ENCODE measurements at places on chromosomes 2 and 18.

- DNase-seq: no peak
Observed at GRCh38 chr2:30105556-30105955, 41.3 kb upstream of the YPEL5 start.

DNA sequence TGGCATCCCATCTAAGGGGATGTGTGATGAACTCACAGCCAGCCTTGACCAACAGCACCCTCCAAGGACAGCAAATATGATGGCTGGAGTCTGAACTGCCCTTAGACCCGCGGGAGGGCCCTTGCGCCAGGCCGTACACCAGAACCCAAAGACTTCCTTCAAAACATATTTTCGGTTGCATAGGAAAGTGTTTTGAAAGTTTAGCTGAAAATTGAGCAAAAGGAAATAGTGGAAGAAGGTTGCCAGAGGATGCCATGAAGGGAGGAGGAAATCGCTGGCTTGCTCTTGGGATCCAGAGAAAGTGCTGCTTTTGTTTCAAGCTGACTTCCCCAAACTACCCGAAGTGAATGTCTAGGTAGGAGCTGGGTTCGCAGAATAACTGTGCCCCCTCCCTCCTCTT is 61.3 kb downstream of the IL1R2 start:
- peak; percentile 28 for DNase-seq

DNA sequence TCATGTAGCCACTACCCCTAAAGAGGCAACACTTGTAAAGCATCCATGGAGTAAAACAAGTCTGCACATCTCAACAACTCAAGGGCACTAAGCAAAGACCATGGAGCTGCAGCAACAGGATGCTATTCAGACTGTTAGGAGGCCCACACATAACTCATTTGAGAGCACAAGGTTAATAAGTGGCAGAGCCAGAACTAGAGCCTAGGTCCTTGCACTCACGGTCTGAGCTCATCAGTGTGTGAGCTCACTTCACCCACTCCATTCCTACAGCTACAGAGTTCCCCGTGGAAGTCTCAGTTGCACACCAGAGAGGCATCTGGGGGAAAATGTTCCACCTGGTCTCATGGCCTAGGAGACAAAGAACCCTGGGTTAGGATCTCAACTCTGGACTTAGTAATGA is 35.0 kb downstream of the TTC32 start:
- no peak for DNase-seq

DNA sequence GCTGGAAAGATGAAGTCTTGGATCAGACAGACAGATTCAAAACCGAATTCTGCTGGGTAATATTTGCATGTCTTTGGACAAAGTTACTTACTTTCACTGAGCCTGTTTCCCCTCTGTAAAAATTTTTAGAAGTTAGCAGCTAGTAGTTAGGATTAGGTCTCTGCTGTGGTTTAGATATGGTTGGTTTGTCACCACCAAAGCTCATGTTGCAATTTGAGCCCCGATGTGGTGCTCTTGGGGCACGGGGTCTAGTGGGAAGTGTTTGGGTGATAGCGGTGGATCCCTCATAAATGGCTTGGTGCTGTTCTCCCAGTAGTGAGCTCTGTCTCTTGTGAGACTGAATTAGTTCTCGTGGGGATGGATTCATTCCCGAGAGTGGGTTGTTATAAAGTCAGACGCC is 38.9 kb upstream of the PNO1 start:
- DNase-seq: no peak

GRCh38 chr2:54570925-54571694 is 115.0 kb downstream of the SPTBN1 start:
- peak; percentile 95 for DNase-seq

- DNase-seq: no peak
Observed at GRCh38 chr18:57084331-57085271, 62.3 kb upstream of the BOD1L2 start.

GRCh38 chr2:219381448-219381847 is 6.3 kb downstream of the DNPEP start:
- no peak for DNase-seq

DNA sequence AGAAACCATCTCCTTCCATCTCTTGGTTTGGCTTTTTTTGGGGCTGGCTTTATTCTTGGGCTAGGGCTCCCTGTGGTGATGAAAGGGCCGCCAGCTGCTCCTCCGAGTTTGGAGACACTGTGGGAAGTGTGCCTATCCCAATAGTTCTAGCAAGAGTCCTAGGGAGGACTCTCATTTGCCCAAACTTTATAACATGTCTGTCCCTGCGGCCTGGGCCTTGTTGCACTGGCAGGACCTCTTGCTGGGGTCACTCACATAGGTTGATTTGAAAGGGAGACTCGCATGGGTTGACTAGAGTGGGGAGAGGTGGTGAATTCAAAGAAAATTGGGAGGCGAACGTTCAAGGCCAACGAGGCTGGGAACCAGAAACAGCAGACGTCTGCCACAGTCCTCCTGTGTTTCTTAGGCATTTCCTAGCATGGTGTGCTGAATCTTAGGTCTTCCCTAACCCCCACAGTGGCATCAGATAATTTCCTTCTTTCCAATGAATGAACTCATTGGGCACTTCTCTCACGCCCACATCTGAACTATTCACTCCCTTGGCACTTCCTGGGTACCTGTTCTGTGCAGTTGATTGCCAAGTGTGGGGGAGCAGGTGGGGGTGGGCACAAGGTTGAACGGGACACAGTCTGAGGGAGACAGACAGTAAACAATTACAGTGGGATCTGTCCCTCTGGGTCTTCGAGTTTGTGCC is 26.8 kb downstream of the NIFK start:
- no peak for DNase-seq

- peak; percentile 93 for DNase-seq
Observed at GRCh38 chr18:63138436-63139340, 180.9 kb downstream of the BCL2 start.

GRCh38 chr18:41745166-41746049 is 209.6 kb upstream of the PIK3C3 start:
- DNase-seq: no peak

Measured in GF-D8 (cell line).